Activated T-cell treated with anti-CD3 and anti-CD28 coated beads, Interleukin-2, amount 50 U/mL, for 72 hours (primary cell): ENCODE measurements at places on chromosomes 11 and 22.

DNA sequence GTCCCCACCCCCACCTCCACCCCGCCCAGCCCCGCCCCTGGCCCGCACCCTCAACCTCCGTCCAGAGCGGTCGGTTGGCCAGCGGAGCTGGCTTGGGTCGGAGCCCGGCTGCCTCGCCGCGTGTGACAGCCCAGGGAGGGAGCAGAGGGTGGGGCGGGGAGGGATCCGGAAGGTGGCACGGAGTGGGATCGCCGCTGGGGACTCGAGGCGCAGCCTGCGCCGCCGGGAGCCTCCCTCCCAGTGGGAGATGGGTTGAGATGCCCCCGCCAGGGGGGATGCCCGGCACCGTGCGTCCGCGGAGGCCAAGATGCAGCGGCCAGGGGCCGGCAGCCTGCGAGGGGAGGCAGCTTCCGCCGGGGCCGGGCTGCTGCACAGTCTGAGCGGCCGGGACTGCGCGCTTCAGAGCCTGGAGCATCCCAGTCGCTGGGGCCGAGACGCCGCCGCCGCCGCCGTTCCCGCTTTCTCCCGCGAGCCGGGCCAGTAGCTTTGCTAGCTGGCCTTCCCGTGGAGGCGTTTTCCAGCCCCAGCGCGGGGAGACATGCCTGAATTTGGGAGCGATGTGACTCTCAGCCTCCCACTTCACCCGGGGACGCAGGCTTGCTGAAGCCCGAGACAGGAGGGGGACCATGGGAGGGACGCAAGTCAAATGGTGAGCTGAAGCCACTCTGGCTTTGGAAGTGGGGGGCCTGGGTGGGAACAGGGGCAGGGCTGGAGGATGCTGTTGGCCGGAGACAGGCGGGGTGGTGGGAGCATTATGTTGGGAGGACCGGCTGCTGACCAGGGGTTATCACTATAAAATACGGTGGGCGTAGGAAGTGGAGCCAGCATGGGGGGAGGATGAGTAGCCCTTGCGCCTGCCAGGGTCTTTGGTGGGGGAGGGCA, 40.2 kb downstream of the DIXDC1 start:
- peak; percentile 18 for DNase-seq

DNA sequence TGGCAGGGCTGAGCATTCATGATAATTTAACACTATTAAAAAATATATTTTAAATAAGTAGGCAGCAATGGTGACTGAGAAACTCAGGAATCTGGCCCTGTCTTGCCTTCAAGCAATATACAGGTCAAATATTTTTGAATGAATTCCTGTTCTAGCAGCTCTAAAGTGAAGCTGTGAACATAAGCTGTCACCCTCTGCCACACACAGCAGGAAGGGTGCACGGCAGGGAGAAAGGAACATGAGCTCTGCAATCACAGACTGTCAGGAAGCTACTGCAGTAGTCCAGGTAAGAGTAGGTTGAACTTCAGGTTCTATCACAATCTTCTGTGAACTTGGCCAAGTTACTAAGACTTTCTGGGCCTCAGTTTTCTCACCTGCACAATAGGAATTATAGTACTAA, 114.8 kb downstream of the SERGEF start:
- no peak for DNase-seq

GRCh38 chr22:17781319-17782031, 7.2 kb upstream of the BID start:
- peak; percentile 68 for DNase-seq

DNA sequence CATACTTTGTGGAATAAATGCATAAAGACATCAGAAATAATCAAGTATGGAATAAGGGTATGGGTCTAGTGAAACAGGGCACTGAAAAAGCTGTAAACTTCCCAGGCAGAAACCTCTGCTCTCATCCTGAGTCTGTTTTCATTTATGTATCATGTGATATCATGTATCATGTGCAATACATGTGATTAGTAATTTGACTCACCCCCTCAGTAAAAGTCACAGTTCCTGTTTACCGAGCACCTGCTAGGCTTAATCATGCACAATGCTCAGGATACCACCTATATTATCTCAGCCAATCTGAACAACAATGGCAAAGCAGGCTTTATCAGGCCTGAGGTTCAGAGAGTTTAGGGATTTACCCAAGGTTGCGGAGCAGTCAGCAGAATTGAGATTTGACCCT, 250.6 kb upstream of the TENM4 start:
- no peak for DNase-seq

DNA sequence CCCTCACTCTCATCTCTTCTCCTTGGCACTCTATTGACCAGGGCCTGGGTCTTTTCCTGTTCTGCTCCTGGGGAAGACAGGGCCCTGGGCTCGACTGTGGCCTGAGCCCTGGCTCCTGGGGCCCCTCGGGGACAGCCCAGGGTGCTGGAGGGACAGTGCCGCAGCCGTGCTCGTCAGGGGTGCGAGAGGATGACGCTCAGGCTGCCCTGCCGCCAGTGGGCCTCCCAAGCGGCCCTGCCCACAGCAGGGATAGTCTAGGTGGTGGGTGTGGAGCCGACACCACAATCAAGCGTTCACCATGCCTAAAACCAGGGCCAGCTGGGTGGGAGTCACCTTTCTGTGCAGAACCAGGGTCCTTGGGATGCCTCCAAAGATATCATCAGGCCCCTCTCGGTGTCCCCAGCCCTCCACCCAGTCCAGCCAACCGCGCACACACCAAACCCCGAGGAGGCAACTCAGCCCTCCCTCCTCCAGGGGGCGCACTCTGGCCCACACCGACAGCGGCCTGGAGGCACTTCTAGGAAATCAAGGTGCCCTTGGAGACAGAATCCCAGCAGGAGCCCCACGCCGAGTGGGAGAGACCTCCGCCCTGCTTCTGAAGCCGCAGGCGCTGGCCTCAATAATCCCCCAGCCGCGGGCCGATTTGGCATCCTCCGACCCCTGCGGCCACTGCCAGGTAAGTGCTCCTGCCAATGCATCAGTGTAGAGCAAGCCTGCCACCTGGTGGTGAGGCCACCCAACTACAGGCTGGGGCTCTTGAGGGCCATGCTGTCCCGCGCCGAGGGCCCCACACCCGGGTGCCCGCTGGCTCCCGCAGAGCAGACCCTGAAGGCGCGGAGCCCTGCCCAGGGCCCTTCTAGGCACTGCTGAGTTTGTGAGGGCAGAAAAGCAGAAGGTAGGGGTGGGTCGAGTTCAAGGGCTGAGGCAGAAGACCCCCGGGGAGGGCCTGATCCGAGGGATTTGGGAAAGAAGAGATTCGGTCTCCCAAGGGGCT, 496.4 kb downstream of the BUD13 start:
- DNase-seq: peak; percentile 81

GRCh38 chr22:44901301-44901700, 108.5 kb downstream of the PHF21B start:
- DNase-seq: no peak

- DNase-seq: no peak
These were observed 7.7 kb downstream of the ANKRD49 start for GRCh38 chr11:94501522-94501921.

DNA sequence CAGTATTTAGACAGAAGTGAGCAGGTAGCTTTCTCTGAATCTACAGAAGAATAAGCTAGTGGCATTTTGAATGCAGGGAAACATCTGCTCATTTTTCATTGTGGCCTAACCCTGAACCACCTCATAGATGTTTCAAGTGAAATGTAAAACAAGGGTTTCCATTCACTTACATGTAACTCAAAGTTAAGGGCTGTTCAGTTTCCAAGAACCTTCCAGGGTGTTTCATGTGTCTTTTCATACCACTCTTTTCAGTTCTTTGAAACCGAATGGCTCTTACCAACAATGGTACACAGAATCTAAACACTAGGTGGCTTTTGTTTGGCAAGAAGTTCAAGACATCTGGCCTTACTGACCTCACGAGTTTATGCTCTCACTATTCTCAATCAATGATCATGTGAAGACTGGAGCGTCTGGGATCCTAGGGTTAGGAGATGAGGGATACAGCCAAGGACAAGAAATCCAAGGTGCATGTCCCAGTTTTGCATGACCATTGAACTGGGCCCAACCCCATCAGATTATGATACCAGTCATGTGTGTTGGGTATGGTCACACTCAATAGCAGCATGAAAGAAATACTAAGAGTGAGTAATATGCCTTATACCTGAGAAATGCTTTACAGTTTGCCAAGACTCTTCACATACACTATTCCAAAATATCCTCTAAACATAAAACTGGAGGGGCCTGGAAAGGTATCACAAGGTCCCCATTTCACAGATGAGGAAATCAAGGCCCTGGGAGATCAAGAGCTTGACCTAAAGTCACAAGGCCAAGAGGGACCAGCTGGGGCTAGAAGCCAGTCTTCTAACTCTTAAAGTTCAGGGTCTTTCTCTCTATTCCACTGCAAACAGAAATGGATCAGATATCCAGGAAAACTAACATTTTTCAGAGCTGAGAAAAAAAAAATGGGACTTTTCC, 92.7 kb downstream of the ETS1 start:
- DNase-seq: no peak

- no peak for DNase-seq
These were observed 452 bp downstream of the MACROD1 start for GRCh38 chr11:64165481-64165841.

GRCh38 chr11:61337706-61338470, 4.9 kb downstream of the TKFC start:
- no peak for DNase-seq

DNA sequence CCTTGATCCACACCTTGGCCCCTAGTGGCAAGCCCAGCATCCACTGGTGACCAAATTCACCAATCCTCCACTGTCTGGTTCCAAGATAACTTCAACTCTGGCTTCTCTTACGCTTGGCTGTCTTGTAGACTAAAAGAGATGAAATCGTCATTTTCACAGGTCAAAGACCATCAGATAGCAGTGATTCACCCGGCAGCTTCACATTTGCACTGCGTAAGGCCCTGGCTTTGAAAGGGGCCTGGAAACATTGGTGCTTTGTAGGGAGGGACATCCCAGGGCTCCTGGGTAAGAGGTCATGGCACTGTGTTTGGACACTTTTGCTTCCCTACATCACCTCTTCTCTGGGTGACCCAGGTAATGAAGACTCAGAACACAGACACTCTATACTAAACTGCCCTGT, 30.1 kb upstream of the FADD start:
- DNase-seq: no peak

- no peak for DNase-seq
These were observed 609.3 kb upstream of the CCDC90B start for GRCh38 chr11:83895516-83895915.

GRCh38 chr11:131904756-131905155, 534.3 kb downstream of the NTM start:
- no peak for DNase-seq

DNA sequence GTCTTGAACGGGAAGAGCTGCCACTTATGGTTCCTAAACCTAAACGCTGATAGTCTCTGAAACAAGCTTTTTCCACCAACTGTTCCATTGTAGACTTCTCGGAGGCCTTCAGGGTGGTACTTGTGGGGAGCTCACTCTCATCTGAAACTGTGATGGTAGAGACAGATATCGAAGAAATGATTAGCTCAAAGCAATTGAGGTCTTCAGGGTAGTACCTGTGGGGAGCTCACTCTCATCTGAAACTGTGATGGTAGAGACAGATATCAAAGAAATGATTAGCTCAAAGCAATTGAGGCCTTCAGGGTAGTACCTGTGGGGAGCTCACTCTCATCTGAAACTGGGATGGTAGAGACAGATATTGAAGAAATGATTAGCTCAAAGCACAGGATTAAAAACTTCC, 175.7 kb downstream of the SWAP70 start:
- DNase-seq: no peak
